ENCODE measurements at places on chromosomes 13 and 19. TPM values are rescaled to one million over a fixed set of nuclear protein-coding genes. Genes with fewer than 3 reads are reported as not detected.

DNA sequence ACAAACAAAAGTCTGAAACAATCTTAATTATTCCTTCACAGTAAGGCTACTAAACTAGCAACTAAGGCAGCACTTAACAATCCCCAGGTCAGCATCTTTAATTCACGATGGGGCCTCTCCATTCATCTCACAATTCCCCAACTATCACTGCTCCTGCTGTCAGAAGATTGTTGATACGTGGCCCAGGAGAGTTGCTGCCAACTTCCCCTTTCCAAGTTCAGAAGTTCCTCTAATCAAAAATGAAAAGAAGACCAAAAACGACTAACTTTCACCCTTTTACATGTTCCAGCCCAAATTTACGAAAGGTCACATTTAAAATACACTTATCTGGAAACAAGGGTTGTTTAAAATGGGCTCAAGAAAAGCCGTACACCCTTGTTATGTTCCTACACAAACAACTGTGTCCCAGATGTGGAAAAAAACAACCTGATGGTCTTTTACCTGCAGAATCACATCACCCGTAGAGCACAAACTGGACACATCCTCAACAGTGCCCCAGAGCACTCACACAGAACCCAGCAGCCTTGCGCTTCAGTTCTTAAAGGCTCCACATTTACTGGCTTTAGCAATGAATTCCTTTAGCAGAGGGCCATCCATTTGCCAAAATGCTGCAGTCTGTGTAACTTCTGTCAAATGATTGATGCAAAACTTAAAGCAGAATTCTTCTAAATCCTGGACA, 38.0 kb downstream of the PHF11 start:
- DNase-seq = no peak

DNA sequence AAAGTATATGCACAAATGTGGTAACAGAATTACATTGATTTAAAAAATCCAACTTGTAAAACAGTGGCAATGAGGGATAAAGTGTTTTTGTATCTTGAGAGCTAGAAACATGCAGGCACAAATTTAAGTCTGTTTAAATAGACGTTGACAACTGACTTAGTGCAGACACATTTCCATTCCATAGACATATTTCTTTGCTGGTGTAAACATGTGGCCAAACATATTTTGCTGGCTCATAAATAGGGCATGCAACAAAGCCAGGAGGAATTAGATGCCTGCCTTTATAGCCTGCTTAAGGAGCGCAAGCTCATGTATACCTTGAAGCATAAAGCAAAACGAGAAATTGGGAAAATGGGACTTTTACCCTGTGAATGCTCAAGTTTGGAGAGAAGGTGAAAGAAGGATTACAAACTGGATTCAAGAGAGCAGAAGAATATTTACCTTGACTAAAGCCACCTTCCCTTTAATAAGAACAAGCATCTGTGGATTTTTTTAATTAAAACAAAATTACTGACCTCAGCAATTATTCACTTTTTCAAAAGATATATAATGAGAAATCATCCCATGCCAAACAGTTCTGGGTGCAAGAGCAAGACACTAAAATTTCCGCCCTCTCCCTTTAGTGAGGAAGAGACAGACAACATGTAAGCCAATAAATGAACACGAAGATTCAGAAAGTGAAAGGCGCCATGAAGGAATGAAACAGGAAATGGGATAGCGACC, 71.0 kb downstream of the DCT start:
- DNase-seq = no peak

DNA sequence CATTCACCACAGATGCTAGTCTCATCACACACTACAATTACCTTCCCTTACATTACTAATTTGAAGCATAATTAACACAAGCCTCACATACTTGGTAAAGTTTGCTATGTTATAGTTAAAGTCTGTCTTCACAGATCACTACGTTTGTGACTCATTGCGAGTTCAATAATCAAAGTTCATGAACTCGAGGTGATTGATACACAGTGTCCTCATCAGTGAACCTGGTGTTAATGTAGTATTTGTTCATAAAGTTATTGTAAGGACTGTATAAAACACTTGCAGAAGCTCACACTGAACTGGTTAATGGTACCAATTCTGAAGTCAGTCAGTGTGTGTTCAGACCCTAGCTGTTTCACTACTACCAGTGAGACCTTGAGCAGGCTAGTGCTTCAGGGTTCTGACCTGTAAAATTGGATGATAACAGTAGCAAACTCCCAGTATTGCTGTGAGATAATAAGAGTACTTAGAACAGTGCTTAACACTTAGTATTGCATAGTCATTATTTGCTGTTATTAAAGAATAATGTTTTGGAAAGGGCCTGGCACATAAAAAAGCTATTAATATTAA, 313.3 kb downstream of the LIG4 start:
- no peak for DNase-seq

GRCh38 chr19:32675720-32676185, at the start of gene RGS9BP:
Gene RGS9BP (plus strand): TSS chr19:32675848. CDS start chr19:32676264, 416 bp downstream.
- DNase-seq = peak; percentile 83

GRCh38 chr13:73416093-73416492, 357.3 kb downstream of the KLF5 start:
- no peak for DNase-seq

GRCh38 chr19:46478356-46478986, 7.1 kb upstream of the PNMA8A start:
- DNase-seq = peak; percentile 90

GRCh38 chr13:54750521-54750920, 1721.9 kb downstream of the OLFM4 start:
- DNase-seq = no peak

DNA sequence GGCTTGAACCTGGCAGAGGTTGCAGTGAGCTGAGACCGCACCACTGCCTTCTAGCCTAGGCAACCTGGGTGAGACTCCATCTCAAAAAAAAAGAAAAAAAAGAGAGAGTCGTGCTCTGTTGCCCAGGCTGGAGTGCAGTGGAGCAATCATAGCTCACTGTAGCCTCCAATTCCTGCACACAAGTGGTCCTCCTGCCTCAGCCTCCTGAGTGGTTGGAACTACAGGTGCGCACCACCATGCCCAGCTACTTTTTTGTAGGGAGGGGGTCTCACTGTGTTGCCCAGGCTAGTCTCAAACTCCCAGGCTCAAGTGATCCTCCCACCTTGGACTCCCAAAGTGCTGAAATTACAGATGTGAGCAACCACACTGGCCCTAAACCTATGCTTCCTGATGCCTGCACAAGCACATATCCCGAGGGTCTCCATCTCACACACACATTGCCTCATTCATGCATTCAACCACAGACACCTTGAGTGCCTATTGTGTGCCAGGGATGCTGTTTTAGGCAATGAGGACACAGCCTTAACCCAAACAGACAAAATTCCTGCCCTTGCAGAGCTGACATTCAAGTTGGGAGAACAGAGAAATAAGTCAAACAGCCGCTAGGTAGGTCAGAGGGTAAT, 2.2 kb downstream of the ANGPTL6 start:
- no peak for DNase-seq

GRCh38 chr13:73720216-73720840, 413.9 kb downstream of the KLF12 start:
- DNase-seq = no peak

GRCh38 chr13:66040506-66040905, 1189.6 kb downstream of the PCDH9 start:
- no peak for DNase-seq

- peak; percentile 92 for DNase-seq
Observed at GRCh38 chr19:49712397-49712859, 21.5 kb downstream of the CPT1C start.

DNA sequence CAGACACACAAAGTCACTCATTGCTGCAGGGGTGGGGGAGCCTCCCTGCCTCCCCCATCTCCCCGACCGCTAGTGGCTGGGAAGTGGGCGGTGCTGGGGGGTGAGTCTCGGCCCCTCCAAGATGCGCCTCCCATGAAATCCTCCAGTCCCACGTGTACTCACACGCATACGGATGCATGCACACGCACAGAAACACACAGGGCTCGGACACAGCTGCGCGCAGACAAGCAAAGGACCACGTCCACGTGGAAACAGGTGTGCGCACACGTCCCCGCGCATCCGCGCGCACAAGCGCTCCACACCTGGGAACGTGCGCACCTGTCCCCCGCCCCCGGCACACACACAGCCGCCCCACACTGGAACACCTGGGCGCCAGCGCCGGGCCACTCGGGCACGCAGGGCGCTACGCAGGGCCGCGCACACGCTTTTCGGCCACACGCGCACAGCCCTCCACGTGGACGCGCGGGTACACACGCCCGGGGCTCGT, 687 bp downstream of the MATK start:
- peak; percentile 79 for DNase-seq

- DNase-seq = peak; percentile 42
Observed at GRCh38 chr19:45419396-45419795, 4.3 kb downstream of the ERCC1 start.

GRCh38 chr13:79999601-80000000, 341.3 kb downstream of the SPRY2 start:
- no peak for DNase-seq

GRCh38 chr13:24713022-24713421, 32.8 kb downstream of the ATP12A start:
- no peak for DNase-seq

- peak; percentile 66 for DNase-seq
Observed at GRCh38 chr19:37953171-37953917, 46.3 kb downstream of the SIPA1L3 start.

DNA sequence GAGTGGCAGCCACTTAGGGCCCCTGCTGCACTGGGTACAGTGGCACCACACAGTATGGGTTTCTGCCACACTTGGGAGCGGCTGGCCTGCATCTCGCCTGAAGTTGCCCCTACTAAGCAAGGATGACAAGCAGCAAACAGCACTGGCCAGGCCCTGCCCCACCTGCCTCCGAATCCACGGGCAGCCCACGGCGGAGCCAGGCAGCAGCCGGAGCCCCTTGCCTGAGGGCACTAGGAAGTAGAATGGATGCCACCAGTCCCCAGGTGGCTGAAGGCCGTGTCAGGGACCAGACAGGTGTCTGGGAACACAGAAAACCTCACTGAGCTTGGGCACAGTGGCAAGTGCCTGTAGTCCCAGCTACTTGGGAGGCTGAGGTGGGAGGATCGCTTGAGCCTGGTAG, 19.4 kb downstream of the MLLT1 start:
- DNase-seq = peak; percentile 23

GRCh38 chr19:56355517-56355916, 37.8 kb downstream of the ZNF582 start:
- no peak for DNase-seq

DNA sequence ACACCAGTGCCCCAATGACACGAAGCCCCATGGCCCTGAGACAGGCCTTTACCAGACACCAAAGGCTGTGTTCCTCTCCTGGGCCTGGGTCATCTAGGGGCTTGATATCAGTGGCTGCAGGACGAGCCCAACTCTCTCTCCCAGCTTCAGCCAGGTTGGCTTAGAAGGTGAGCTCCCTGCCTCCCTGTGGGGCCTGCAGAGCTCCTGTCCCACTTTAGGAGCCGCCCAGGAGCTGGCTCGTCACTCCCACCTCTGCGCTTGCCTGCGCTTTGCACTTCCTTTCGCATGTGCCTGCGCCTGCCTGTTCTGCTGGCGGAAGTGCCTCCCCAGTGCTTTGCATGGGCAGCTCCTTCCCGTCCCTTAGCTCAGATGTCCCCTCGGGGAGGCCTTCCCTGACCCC, 4.9 kb downstream of the CALM3 start:
- DNase-seq = no peak

GRCh38 chr19:35913589-35913988, 5.5 kb upstream of the TYROBP start:
- DNase-seq = no peak

GRCh38 chr19:29813642-29814041, 1.9 kb downstream of the CCNE1 start:
- DNase-seq = no peak

DNA sequence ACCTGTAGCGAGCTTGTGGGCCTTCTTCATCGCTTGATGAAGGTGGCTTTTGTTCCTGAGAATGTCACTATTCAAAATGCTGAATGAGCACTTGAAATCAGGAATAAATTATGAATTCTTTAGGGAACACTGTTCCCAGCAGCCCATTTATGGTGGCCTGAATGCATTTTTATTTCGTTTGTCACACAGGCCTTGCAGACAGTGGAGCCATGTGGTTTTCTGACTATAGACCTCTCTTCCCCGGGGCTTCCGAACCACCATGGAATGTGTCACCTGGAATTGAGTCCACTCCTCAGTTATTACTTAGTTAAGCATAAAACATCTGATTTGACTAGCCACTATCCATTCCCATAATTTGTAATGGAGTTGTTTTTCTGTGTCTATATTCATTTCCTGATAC, 396.9 kb downstream of the IRS2 start:
- no peak for DNase-seq

GRCh38 chr13:80011448-80012212, 329.3 kb downstream of the SPRY2 start:
- no peak for DNase-seq

GRCh38 chr13:113754691-113755090, 4.3 kb upstream of the TMEM255B start:
- no peak for DNase-seq

DNA sequence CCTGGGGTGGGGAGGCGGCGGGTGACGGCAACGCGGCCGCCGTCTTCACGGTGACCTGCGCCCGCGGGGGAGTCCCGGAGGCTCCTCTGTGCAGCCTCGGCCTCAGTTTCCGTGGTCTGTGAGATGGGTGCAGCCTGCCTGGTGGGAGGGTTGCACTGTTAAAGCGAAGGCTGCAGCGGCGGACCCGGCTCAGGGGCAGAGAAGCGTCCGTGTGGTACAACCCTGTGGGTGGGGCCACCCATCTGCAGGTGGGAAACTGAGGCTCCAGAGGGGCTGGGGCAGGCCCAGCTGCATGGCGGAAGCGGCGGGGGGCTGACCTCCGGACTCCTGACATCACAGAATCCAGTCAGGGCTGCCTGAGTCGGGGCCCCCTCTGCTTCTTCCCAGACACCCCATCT, 481 bp downstream of the FGF22 start:
- no peak for DNase-seq

CEACAM19 gene
- 0.17 TPM for total RNA-seq

AXL gene
- 26.8 TPM for total RNA-seq

ERICH6B gene
- total RNA-seq = not detected

ELANE gene
- total RNA-seq = not detected

NUP58 gene
- total RNA-seq = 77.5 TPM

CFD gene
- total RNA-seq = 1.5 TPM

B3GNT3 gene
- total RNA-seq = 1.7 TPM

KASH5 gene
- 0.21 TPM for total RNA-seq

ATP8B3 gene
- total RNA-seq = 7.4 TPM

ICAM4 gene
- total RNA-seq = 1.7 TPM

APOC4 gene
- total RNA-seq = not detected
